ENCODE measurements at places on chromosomes 6 and 20.

DNA sequence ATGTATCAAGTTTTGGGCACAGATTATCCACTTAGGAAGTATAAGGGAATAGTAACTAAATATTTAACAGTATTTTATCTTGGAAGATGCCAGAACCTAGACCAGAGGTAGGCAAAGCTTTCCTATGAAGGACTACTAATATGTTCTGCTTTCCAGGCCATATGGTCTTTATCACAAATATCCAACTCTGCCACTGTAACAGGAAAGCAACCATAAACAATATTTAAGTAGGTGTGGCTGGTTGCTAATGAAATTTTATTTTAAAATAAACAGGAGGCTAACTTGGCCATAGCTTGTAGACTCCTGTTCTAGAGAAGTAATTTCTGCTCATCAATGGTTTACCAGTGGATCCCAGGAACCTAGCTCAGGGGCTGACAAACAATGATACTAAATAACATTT is 39.4 kb downstream of the NOL7 start:
- no peak for DNase-seq

- DNase-seq: no peak
These were observed 109.8 kb upstream of the TMEM170B start for GRCh38 chr6:11427723-11428245.

DNA sequence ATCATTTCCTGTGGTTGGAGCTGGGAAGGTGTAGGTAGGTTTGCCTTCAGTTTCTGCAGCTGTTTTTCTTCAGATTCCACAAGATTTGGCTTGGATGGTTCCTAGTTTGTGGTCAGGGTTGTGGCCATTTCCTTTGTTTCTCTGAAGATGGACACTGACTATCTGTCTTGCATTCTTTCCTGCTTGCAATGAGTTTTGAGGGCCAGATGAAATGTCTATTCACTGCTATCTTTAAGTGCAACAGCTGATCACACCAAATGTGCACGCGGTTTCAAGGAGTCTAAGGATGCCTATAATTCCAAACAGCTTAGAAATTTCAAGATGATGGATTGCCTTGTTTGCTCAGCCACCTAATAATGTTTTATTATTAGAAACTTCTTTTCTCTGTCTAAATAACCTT is 28.4 kb downstream of the IL20RA start:
- no peak for DNase-seq

DNA sequence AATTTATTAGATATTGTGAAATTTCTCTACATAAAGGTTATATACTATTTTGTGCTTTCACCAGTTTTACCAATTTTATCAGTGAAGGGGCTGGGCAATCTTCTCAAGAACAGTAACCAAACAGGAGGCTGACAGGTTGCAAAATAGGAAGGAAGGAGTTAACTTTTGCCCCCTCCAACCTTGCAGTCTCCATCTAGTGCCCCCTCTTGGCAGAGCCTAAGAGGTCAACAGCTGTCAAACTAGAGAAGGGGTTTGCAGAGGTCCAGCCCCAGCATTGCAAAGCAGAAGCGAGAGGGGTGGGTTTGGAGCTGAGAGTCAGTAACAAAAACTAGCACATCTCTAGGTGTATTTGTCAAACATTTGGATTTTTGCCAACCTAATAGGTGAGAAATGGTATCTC is 391.0 kb downstream of the CDC5L start:
- DNase-seq: no peak

DNA sequence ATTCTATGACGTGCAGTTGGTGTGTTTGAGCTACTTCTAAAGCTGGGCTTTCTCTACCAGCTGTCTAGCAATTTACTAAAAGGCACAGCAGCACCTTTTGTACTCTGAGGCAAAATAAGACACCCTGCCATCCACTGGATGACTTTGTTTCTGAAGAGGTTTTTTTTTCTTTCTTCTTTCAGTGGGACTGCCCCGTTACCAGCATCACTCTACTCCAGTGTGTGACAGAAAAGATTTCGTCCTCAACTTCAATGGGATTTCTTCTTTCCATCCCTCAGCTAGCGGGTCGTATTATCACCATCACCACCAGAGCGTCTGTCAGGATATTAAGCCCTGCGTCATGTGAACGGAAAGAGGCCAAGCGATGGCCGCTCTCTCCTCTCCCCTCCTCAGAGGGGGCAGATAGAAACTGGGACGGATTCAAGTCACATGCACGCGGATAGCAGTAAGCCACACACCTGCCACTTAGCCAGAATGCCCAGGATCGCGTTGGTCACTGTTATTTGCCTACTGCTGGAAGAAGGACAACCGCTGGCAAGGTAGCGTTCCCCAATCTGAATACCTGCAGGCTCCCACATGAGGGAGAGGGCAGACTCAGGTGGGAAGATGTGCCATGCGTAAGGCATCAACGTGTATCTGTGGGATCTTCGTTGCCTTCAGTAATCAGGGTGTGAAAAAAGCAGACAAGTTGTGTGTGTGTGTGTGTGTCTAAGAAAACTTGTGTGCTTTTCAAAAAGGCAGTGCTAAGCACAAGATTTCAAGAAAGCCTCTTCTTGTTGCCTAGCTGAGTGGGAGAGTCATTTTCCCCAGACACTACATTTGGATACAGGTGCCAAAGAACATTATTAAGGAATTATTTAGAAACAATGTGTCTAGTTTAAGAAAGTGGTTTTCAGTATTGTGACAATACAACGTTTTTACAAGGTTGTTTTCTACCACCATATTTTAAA is 5.4 kb downstream of the FOXF2 start:
- no peak for DNase-seq

- no peak for DNase-seq
These were observed 37.9 kb downstream of the SPATA2 start for GRCh38 chr20:49877386-49877921.

DNA sequence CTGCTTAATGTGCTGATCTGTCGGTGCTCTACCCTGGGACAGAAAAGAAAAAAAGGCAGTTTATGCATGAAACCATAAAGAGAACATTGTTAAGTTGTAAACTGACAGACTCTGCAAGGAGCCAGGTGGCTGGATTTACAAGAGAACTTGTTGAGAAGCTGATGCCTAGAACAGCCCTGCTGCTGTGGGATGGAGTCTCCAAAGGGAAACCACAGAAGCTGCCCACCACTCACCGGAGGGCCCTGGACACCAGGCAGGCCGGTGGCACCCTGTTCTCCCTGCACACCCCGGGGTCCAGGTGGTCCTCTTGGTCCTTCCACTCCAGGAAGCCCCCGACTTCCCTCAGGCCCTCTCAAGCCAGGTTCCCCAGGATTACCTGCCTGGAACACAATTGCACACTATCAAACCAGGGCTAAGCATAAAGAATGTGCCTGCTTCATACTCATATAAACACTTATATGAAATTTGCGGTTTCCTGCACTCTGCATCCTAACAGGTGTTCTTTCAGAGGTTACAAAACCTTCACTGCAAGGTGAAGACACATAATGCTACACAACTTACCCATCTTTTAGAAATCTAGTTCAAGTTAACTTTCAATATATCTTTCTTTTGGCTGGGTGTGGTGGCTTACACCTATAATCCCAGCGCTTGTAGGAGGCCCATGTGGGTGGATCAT is 68.2 kb downstream of the COL9A1 start:
- DNase-seq: no peak

DNA sequence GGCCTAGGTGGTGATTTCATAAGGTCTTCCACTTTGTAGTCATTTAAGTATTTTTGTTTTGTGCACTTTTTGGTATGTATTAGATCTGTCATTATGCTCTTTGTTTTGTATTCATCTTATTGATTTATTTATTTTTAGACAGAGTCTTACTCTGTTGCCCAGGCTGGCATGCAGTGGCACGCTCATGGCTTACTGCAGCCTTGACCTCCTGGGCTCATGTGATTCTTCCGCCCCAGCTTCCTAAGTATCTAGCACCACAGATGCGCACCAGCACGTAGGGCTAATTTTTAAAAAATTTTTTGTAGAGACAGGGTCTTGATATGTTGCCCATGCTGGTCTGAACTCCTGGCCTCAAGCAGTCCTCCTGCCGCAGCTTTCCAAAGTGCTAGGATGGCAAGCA is 30.6 kb downstream of the TPX2 start:
- no peak for DNase-seq

DNA sequence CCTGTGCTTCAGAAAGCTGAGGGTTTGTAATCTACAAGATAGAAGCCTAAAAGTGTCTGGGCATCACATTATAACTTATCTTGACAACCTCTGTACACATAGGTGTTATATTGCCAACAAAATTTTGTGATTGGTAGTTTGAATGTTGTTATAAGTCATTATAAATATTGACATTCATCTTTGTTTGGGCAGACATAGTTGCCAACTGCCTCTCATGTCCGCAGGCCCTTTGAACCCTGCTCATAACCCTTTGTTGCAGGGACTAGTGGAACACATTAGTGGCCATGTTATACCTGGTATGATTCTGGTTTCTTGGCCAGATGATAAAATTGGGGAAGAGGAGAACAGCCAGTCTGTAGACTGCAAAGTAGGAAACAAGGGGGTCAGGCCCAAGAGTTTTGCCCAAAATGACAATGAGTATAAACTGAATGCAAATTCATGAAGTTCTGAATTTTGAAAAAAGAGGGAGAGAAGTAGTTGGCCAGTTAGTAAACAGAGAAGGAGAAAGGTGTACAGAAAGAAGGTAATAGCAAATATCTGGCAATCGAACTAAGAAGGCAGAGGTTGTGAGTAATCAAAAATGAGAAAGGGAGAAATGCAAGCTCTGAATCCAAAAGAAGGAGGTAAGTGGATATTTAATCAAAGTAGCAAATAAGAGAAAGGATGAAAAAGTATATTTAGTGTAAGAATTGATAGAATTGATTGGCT is 21.6 kb upstream of the LMBRD1 start:
- no peak for DNase-seq

DNA sequence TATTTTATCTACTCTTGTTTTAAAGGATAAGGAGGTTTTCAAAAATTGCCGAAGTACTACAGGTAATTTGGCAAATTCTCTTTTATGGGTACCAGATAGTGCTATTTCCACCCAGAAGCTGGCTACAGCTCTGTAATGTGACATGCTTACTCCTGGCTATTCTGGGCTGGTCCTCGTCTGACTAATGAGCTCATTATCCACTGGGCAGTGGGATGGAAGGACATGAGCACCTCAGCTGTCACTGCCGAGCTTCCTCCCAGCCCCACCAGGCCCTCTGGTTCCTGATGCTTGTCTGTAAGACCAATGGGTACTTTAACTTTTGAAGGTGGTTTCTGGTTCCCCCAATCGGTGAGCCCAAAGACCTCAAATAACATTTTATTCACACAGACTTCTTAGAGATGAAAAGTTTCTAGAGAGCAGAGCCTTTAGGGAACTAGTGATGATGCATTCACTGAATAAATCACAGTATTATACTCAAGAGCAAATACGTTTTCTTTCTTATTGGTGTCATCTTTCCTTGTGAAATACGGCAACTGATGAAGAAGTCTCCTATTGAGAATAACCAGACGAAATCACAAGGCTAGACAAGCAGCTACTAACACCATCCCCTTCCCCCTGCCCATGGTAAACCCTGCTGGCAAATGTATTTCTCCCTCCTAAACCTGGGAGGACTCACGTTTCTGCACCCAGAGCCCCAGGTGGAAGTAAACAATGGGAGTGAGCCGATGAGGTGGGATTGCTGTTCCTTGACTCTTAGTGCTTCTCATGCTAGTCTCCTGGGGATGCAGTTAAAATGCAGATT is 80.8 kb downstream of the SLC22A3 start:
- DNase-seq: no peak

DNA sequence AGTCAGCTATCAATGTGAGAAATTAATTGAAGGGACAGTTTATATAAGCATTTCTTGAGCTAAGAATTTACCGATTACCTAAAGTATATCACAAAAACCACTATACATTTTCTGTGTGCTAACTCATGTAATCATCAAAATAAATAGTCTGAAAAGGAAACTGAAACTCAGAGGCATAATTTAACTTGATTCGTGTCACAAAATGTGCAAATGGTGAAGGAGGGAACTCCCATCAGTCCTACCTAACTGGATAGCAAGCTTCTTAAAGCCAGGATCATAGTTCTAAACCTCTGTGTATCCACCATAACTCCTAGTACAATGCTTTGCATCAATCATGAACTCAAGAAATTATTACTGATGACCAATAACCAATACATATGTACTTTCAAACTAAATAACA is 91.0 kb downstream of the ASCC3 start:
- DNase-seq: no peak

DNA sequence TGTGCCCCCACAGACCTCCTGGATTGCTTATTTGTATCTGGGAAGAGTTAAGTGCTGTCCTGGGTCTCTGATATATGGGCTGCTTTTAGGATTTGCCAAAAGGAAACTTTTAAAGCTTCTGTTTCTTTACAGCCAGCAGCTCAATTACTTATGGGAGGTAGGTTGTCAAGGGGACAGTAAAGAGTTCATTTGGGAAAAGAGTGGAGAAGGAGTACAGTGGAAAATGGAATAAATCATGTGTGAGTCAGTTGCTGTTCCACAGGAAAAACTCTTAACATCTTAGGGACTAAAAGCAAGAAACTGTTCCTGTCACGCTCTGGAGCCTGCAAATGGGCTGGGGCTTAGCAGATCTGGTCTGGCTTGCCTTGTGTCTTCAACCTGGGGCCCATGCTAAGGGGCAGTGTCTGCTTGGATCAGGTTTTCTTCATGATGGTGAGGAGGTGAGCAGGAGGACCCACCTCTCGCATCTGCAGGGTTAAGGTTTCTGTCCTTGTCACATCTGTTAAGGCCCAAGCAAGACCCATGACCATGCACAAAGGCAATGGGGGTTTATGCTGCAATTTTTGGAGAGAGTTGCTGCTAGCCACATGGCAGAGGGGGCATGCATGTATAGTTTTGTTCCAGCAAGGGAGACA is 8.7 kb upstream of the CST1 start:
- no peak for DNase-seq

- DNase-seq: peak; percentile 7
These were observed 421.1 kb upstream of the AGPAT4 start for GRCh38 chr6:161694995-161695394.

- no peak for DNase-seq
These were observed 53.9 kb downstream of the CDK19 start for GRCh38 chr6:110761371-110761770.

- DNase-seq: no peak
These were observed 21.5 kb upstream of the MAS1L start for GRCh38 chr6:29509239-29509638.

GRCh38 chr6:116029535-116029934 is 31.2 kb downstream of the FRK start:
- DNase-seq: no peak

GRCh38 chr20:35637276-35637675 is 21.6 kb downstream of the SPAG4 start:
- DNase-seq: no peak

GRCh38 chr20:2122936-2123335 is 21.3 kb downstream of the STK35 start:
- no peak for DNase-seq

- DNase-seq: no peak
These were observed 127.3 kb downstream of the GMDS start for GRCh38 chr6:2118136-2118535.

DNA sequence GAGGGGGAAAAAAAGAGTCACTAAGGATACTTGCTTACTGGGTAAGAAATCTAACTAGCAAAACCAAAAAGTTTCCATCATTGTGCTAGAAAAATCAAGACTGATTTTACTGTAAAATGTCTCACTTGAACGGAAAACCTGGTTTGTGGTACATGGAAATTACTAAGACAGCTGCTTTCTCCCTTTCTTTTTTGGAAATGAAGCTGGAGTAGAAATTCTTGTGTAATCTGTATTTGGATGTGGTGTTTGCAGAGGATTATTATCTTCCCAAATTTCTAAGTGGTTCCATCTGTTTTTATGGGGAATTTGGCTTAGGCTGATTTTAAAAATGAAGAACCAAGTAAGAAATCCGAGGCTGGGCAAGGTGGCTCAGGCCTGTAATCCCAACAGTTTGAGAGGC is 20.4 kb downstream of the EPB41L2 start:
- DNase-seq: peak; percentile 61
